ENCODE measurements at places on chromosomes 1 and 21.

DNA sequence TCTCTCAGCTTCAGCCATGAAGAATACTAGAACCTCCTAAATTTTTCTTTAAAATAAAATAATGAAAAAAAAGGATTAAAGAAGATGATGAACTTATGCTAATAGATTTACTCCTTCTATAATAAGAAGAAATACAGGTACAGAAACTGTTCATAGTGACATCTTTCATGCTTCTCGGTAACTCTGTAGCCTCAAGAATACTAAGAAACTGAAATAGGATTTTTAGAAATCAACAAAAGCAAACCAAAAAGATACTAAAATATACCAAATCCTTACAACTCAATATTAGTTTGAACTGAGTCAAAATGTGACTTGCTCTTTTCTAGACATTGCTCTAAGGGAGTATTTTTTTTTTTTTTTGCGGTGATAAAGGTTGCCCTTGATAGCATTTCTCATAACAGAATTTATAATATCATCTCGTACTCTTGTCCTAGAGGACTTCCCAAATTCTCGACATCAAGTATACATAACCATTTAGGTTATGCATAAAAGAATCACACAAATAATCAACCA is 42.8 kb downstream of the ZZZ3 start:
- no peak for DNase-seq

GRCh38 chr1:165381745-165382505 is 25.4 kb upstream of the LMX1A start:
- DNase-seq, result no peak

DNA sequence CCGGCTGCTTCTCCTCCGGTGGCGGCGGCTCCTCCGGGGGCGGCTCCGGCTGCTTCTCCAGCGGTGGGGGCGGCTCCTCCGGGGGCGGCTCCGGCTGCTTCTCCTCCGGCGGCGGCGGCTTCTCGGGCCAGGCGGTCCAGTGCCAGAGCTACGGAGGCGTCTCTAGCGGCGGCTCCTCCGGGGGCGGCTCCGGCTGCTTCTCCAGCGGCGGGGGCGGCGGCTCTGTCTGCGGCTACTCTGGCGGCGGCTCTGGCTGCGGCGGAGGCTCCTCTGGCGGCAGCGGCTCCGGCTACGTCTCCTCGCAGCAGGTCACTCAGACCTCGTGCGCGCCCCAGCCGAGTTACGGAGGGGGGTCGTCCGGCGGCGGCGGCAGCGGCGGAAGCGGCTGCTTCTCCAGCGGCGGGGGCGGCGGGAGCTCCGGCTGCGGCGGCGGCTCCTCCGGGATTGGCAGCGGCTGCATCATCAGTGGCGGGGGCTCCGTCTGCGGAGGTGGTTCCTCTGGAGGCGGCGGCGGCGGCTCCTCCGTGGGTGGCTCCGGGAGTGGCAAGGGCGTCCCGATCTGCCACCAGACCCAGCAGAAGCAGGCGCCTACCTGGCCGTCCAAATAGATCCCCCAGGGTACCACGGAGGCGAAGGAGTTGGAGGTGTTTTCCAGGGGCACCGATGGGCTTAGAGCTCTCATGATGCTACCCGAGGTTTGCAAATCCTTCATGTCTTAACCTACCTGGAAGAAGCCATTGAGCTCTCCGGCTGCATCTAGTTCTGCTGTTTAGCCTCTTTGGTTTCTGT is 2.0 kb downstream of the LORICRIN start:
- DNase-seq, result peak; percentile 40

DNA sequence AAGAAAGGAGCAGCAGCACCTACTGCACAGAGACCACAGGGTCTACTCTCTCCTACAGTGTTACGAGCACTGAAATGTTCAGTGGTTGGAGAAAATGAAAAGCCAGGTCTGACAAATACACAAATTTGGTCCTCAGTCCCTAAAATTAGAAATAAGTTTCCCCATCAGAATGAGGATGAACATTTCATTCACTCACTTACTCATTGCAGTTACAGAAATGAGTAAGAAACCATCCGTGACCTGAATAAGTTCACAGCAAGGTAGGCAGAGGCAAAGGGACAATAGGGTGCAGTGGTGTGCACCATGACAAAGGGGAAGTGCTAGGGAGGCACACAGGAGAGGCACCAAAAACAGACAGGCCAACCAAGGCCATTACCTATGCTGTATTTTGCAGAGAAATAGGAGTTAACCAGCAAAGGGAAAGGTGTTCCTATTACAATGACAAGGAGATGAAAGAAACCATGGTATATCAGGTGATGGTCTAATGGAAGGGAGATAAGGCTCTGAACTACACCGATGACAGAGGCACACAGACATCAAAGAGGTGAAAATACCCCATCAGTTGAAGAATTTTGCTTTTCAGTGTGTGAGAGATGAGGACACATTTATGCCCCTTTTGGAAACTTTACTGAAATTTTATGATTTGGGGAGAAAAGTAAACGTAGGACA is 29.4 kb downstream of the VAV3 start:
- DNase-seq, result no peak

DNA sequence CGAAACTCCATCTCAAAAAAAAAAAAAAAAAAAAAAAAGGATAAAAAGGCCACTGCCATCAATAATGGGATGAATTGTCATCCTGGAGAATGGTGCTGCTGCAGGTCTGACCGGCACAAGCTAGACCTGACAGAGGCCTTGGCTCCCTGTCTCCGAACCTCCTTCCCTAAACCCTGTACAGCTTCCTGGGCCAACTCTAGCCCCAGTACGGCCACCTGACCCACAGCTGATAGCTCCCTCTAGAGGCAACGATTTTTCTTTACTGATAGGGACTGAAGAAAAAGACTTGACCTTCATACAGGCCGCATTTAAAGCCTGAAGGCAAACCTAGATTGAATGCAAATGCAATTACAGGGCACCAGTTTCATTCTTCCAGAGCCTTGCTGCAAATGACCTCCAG is 30.7 kb downstream of the NOL9 start:
- DNase-seq, result no peak

DNA sequence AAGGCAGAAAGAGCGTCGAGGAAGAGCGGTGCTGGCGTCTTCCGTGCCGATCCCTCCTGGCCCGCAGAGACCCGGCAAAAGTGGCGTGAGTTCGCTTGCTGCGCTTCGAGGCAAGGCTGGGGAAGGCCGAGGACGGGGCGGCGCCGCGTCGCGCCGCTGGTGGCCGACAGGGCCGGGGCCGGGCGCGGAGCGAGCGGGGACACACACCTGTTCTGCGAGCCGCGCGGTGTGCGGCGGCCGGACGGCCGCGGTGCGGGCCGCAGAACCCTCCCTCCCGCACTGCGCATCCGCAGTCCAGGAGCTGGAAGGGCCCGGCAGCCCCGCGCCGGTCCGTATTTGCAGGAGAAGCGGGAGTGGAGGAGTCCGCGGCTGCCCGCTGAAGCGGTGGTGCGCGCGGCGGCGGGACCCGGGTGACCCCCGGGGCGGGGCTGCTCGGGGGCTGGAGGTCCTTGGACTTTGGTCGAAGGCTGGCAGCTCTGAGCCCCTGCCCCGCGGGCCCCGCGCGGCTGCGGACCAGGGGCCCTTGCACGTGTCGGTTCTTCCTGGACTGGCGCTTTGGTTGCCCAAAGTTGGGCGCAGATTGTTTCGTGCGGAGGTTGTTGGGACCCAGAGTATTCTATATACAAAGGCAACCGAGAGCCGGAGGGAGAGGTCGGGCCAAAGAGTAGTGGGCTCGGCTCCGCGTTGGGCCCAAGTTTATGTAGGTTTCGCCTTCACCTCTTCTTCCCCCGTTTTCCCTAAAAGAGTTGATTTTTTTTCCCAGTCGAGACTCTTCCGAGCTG is 2.6 kb downstream of the RNF220 start:
- DNase-seq, result no peak

- no peak for DNase-seq
These were observed 9.8 kb downstream of the SLAMF7 start for GRCh38 chr1:160748878-160749269.

DNA sequence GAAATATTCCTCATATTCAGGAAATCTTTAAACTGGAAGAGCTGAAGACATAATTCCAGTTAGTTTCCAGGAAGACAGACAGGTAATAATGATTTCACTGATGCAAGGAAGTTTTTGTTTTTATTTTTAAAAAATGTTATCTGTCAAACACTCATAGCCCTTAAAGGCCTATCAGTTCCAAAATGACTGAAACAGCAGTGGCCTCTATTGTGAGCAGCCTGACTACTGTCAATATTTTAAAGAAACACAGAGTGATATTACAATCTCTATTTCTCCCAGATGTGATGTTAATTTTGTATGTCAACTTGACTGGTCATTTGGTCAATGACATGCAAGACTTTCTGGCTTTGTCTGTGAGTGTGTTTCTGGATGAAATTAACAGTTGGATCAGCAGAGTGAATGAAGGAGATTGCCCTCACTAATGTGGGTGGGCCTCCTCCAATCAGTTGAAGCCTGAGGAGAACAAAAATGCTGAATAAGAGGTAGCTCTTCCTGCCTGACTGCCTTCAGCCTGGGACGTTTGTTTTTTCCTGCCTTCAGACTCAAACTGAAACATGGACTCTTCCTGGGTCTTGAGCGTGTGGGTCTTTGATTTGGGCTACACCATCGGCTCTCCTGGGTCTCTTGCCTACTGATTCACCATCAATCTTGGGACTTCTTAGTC is 31.3 kb upstream of the SLC30A10 start:
- DNase-seq, result no peak

DNA sequence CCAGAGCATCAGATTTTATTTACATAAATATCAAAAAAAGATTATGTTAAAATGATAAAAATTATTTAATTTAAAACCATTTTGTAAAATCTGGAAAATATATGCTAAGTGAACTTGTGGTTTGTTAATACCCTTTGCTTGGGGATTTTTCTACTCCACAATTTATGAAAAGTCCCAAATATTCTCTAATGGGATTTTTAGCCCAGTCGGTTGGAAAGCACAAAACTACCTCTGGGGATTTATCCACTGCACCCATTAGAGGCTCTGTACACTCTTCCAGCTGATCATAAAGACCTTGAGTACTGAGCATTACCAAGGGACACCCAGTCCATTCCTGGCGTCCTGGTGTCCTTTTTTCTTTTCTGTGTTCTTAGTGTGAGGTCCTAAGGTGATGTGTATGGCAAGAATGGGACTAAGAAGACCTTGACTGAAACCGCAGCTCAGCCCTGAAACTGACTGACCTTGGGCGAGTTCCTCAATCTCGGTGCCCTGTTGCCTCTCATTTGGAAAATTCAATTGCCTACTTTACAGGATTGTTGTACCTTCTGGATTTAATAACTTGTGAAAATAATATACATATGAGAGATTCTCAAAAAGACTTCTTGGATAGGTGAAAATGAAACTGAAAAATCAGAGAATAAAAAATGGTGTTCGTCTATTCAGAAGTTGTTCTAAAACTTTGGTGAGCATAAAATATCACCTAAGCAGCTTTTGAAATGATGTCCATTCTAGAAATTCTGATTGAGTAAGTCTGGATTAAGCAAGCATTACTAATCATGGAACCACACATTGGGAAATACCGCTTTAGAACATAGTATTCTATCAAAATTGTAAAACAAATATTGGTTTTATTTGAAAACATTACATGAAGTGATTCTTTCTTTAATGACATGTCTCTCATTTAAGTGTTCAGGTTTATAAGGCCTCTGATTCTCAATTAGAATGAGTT is 21.5 kb upstream of the SAMSN1 start:
- DNase-seq, result no peak

DNA sequence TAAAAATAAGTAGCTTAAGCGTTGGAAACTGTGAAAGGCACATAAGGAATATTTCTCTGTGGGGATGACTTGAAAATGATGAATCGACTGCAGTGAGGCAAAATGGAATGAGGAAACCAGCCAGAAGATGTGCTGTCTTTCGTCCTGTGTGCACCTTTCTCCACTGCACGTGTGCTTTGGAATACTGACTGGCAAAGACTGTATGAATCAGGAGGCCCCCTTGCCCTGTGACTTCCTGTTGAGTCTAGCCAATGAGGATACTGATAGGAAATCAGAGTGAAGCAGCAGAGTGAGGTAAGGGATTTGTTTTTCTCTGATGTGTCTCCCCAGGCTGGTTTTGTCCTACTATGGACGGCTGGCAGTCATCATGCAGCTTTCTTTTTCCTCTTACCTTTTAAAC is 118.2 kb upstream of the ADGRL4 start:
- no peak for DNase-seq

- DNase-seq, result no peak
These were observed 99.8 kb upstream of the HOOK1 start for GRCh38 chr1:59714966-59715365.

GRCh38 chr1:237961754-237962153 is 71.0 kb upstream of the ZP4 start:
- DNase-seq, result no peak

- DNase-seq, result no peak
These were observed 1141.6 kb upstream of the ADGRL2 start for GRCh38 chr1:80659161-80659560.

DNA sequence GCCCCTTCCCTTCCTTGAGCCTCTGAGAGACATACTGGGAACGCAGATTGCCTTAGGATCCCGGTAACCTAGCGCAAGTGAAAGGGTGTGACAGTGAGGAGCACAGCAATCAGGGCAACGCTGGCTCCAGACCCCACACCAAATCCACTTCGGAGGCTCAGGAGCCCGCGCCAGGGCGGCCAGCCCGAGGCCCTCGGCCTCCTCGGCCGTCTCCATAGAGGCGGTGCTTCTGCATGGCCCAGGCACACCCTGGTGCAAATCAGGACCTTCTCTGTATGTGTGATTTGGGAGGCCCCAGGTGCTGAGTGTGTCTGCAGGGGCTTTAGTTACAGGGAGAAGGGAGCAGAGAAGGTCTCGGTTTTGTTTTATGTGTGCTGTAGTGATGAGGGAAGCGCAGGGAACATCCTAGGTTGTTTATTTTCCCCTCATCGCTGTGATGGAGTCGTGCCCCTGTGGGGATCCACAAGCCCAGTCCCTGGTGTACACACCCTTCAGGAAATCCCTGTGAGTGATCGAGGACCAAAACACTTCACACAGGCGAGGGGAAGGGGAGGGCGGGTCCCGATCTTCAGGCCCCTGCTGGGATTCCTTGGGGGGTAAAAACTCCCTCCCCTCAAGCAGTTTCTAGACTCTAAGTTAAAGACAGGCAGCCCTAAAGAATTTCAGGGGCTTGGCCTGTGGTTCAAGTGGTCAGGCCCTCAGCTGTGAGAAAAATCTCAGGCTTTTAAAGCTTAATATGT is 9.4 kb downstream of the KIAA1614 start:
- DNase-seq, result no peak

DNA sequence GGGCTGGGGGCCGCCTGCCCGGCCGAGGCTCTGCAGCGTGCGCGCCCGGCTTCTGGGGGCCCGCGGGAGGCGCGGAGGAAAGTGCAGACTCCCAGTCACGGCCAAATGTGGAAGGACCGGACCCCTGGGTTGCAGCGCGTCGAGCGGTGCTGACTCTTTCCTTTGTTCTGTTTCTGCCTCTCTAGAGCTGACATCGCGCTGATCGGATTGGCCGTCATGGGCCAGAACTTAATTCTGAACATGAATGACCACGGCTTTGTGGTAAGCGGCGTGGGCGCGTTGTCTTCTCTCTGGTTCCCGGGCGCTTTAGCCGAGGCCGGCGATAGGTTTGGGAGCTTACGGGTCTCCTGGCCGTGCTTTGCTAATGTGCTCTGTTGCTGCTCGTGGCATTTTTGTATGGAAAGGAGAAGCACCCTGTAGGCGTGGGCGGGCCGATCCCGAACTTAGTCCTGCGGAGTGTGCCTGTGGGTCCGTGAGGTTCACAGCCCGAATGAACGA is 629 bp downstream of the PGD start:
- no peak for DNase-seq

Measured in activated CD8-positive, alpha-beta memory T cell treated with anti-CD3 and anti-CD28 coated beads, Interleukin-2, amount 50 U/mL, for 4 hours (primary cell).